NCI-H2029 treated with DMSO at 0.1 percent for 48 hours (cell line): ENCODE measurements at places on chromosomes 2 and 18.

DNA sequence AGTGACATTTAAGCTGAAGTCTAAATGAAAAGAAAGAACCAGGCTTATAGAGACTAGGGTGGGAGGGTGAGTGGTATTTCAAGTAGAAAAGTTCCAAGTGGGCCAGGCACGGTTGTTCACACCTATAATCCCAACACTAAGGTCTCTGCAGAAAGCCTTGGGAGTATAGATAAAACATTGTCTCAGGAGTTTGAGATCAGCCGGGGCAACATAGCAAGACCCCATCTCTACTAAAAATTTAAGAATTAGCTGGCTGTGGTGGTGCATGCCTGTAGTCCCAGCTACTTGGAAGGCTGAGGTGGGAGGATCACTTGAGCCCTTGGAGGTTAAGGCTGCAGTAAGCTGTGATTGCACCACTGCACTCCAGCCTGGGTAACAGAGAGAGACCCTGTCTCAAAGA lies 143.4 kb upstream of the PKDCC start:
- no peak for DNase-seq

- DNase-seq, result no peak
Observed at GRCh38 chr2:16249246-16250055, 309.1 kb downstream of the MYCN start.

DNA sequence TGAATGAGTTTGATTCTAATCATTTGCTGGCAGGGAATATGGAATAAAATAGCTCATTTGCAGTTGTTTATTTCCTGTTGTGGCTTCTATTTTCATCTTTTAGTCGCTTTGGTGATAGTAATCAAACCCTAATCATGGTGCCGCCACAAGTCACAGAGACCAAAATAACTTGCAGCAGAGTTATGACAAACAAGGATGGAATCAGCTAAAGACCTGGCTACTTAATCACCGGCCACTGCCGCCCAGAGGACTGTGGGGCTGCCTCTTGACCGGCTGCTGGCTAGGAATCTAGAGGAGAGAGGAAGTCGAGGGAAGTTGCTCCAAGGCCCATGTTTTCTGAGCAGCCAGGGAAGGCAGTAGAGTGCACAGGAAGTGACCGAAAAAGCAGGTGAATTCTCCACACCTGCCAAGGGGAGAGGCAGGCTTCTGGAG lies 5.1 kb upstream of the SMAD7 start:
- DNase-seq, result no peak

DNA sequence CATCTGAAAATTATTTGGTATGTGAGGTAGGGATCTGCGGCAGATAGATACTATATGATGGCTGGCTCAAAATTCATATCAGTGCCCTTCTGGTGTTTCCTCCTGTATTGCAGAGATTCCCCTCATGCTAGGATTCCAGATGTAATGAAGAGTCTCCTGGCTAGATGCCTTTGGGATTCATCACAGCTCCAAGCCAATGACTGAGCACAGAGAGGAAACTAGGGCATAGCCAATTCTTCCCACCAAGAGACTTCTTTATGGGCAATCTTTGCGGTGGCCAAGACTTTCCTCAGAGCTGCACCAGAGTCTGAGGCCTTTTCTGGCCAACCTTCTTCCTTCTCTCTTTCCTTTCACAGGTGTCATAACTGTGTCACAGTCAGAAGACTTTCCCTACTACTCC lies 25.5 kb upstream of the CIB4 start:
- no peak for DNase-seq

DNA sequence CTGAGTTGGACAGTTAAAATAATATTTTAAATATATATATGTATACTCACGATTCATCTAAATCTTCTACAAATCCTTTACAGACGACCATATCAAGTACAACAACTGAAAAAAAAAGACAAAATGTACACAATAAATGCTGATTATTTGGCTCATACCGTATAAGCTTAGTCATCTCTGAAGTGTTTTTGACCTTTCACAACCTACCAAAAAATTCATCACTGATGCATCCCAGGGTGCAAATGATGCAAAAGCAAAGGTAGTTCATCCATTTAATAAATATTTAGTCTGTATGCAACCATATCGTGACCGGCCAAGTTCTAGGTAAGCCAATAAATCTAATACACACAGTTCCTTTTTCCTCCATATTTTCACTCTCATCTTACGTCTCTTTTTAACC lies 1.1 kb downstream of the TMX3 start:
- no peak for DNase-seq

DNA sequence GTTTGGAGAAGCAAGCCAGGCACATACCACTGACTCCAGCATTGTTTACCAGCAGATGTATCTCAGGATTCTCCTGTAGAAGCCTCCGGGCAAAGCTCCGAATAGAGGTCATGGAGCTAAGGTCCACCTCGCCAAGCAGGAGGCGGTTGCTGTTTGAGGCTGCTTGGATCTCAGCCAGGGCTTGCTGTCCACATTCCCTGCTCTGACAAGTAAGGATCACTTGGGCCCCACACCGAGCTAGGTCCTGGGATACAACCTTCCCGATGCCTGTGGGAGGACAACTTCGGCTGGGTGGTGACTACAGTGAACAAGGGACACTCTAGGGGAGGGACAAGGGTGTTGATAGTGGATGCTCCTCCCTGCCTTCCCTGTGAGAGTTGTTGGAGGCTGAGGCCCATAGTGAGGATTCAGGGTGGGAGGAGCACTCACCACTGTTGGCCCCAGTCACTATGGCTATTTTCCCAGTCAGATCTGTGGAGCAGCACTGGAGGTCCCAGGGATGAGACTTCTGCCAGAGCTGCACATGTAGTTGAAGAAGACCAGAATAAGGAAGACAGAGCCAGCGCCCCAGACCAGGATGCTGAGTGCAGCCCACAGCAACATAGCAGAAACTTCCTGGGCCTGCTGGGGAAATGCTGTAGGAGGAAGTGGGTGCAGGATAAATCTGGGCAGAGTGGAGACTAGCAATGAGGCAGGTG lies 8.3 kb downstream of the C2orf81 start:
- DNase-seq, result no peak

DNA sequence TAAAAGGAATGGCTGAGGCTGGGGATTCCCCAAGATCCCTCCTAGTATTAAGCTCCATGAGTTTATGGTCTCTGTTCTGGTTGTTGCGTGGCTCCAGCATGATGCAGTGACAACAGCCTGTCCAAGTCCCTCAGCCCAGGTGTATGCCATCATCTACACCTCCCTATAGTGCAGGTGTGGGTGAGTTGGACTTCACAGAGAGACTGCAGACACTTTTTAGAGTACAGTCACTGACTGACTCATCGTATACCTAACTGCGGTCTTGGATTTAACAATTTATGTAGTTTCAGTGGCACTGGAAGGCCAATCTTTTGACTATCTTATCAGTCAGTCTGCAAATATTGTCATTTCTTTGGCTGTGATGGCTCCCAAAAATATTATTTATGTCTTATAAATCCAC lies 415.0 kb downstream of the TMX3 start:
- no peak for DNase-seq

DNA sequence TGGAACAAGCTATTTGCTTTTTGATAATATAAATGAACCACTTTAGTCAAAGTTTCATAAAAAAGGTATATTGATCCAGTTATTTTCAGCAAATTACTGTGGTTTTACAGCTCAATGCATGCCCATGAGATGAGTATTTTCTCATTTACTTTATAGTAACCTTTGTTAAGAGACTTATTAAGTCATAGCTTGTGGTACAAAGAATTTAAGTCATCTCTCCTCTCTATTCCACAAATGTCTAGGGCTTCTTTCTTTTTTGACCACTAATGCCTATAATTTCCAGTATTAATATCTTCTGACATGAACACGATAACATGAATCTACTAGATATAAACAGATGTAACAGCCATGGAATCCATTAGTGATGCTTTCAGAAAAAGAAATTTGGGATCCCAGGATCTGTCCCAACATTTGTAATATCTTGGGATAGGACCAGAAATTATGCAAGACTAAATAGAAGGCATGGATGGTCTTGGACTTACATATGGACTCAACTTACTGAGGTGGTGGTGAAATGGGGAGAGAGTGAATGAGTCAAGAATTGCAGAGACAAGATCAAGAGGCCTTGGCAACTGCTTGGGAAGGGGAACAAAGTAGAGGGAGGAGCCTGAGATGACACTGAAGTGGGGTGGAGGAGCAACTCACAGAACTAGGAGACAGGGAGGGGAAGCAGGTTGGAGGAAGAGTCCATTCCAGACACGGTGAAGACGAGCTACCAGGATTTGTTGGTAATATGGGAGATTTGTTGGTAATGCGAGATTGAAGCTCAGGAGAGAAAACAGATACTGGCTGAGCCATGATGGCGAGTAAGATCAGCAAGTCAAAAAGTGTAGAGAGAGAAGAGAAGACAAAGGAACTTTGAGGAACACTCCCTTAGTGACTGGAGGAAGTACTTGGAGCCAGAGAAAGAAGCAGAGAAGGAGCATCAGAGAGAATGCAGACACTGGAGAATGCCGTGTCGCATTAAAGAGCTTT lies 42.4 kb upstream of the KDM3A start:
- DNase-seq, result no peak

DNA sequence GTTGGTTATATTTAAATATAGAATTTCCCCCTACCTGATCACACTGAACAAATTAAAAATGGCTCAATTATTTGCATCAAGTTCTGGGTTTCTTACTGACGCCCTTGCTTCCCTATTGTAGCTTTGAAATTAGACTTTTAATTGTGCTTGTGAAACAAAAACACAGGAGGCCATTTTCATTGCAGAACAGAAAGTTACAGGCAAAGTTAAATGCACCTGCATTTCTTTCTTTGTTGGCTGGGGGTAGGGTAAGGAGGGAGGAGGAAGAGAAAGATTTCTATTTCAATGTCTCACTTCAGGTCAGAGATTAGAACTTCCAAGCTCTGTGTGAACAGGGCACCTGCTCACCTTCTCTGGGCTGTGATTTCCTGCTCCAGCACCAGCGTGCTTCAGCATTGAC lies 199.6 kb downstream of the BCL11A start:
- DNase-seq, result no peak
